Hematopoietic multipotent progenitor cell treated with erythropoietin and hydrocortisone succinate and interleukin-3 and kit ligand, for 17 days (in vitro differentiated cells): ENCODE measurements at places on chromosomes 3 and 15.

DNA sequence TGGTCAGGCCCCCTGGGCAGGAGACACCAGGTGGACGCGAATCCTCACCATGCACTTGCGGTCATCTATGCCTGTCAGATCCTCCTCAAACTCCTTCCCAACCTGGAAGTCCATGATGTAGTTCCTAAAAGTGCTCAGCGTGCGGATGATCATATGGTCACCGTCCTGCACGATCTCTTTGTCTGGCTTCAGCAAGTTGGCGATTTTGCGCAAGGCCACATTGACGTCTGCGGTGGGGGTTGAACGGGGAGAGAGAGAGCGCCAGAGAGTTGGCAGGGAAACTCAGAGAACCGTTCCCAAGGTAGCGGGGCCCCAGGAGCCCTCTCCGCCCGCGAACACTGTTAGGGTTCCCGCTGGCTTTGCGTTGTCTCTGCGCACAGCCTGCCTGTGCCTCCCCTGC is 809 bp downstream of the RBP1 start:
- no peak for DNase-seq

GRCh38 chr3:179565496-179565895 is 2.8 kb downstream of the ACTL6A start:
- no peak for DNase-seq

GRCh38 chr3:57169872-57170623 is 4.9 kb upstream of the IL17RD start:
- DNase-seq, result peak; percentile 42

DNA sequence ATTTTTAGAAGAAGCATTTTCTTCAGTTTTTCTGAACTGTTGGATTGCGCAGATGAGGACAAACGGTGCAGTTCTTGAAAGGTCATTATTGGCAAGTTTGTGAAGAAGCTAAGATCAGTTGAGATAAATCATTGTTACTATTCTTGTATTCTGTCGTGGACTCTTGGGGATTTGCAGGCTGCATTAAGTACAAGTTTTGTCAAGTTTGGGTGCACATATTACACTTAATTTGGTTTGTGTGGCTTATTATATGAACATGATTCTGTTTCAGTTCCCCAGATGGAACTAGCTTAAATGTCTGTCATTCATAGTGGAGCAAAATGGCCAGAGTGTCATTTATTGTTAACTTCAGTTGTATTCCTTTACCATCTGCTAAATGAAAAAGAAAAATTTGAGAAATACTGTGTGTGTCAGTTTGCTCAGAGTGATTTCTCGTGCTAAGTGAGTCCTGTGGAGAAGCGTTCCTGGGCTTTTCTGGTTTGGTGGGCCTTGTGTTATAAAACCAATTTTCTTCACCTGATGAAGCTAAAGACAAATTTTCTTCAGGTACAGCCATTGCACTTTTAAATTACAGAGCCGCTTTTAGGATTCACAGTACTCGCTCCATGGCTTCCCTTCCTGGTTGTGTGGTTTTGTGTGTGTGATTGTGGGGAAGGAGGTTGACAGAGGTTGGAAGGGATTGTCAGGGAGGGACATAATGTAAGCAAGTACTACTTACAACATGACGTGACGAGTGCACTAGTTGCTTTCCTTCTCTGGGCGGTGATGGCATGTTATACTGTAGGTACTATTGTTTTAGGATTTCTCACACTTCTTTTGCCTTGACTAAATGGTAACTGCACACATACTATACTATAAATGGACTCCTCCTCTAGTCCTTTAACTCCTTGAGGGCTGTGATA is 1.7 kb downstream of the AKAP13 start:
- no peak for DNase-seq

GRCh38 chr3:11844891-11845290 is 1.8 kb downstream of the TAMM41 start:
- no peak for DNase-seq

GRCh38 chr3:172210355-172210754 is 171.0 kb downstream of the FNDC3B start:
- no peak for DNase-seq

- DNase-seq, result no peak
These were observed 16.9 kb downstream of the TKT start for GRCh38 chr3:53238886-53239285.

- no peak for DNase-seq
These were observed 56.5 kb upstream of the TMEM108 start for GRCh38 chr3:132981719-132982118.

- no peak for DNase-seq
These were observed 52.3 kb downstream of the GLB1 start for GRCh38 chr3:33044676-33045075.

- DNase-seq, result no peak
These were observed 60.7 kb downstream of the BDH1 start for GRCh38 chr3:197495059-197495455.

- DNase-seq, result no peak
These were observed 2.8 kb upstream of the MEIS2 start for GRCh38 chr15:37103163-37103435.

DNA sequence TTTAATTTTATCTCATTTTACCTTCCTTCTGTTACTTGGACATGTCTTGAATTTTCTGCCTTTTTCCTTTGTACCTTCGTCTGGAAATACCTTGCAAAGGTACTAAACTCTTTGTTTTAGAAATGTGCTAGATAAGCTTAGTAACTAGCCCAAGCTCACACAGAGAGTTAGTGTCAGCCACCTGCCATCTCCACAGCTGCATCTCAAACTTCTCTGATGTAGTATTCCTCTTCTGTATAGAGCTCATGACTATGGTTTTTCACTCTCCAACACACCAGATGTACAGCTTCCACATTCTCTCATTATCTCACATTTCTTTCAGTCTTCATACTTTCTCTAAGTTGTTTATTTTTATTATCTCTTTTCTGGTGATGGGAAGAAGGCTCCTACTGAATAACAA is 516.6 kb upstream of the ROBO2 start:
- no peak for DNase-seq

- DNase-seq, result no peak
These were observed 38.4 kb downstream of the PAQR5 start for GRCh38 chr15:69337138-69337537.
